GM23248 (cell line): ENCODE measurements at places on chromosomes 5 and 9. TPM values are rescaled to one million over a fixed set of nuclear protein-coding genes. Genes with fewer than 3 reads are reported as not detected.

The SPATA31A3 gene
- not detected in 2 replicates for total RNA-seq

The NUTM2F gene
- total RNA-seq = not detected in 2 replicates

The TRIM36 gene
- 0.13 TPM in 1 of 2 replicates, not detected in the other for total RNA-seq

The DOCK8 gene
- total RNA-seq = not detected in 2 replicates

The TNFSF15 gene
- total RNA-seq = under 0.01 TPM in 1 of 2 replicates, not detected in the other

The ZNF483 gene
- total RNA-seq = 0.25 and 0.32 TPM in 2 replicates

The NUDT12 gene
- total RNA-seq = 8.6 and 8.9 TPM in 2 replicates

The KIAA1958 gene
- total RNA-seq = 4.7 and 7.7 TPM in 2 replicates

The CDKN2A gene
- 18.1 and 27.3 TPM in 2 replicates for total RNA-seq

GRCh38 chr5:171166766-171167165, 142.3 kb upstream of the TLX3 start:
- DNase-seq = no peak

DNA sequence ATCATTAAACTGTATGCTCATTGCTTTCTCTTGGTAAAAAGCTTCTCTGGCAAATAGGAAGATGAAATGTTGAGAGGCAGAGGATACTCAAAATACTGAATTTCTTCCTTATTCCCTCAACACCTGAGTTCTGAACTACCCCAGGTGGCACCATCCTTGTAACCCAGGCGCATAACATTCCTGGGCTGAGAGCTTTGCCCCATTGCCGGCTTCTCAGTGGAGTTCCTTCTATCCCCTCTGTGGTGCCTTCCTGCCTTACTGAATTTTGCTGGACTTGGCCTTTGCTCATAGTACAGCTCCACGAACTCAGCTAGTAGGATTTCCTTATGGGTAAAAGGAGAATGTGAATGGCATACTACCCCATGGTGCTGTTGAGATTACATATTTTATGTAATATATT, 54.7 kb downstream of the BASP1 start:
- no peak for DNase-seq

- DNase-seq = peak; percentile 34
Measured at GRCh38 chr5:111224561-111225345, 569 bp downstream of the CAMK4 start.

- DNase-seq = no peak
Measured at GRCh38 chr9:82024908-82025307, 36.3 kb downstream of the SPATA31D1 start.

- DNase-seq = peak; percentile 77
Measured at GRCh38 chr9:130043654-130044623, 950 bp upstream of the FNBP1 start.

GRCh38 chr5:165143741-165144140, 1638.3 kb downstream of the MAT2B start:
- DNase-seq = no peak

DNA sequence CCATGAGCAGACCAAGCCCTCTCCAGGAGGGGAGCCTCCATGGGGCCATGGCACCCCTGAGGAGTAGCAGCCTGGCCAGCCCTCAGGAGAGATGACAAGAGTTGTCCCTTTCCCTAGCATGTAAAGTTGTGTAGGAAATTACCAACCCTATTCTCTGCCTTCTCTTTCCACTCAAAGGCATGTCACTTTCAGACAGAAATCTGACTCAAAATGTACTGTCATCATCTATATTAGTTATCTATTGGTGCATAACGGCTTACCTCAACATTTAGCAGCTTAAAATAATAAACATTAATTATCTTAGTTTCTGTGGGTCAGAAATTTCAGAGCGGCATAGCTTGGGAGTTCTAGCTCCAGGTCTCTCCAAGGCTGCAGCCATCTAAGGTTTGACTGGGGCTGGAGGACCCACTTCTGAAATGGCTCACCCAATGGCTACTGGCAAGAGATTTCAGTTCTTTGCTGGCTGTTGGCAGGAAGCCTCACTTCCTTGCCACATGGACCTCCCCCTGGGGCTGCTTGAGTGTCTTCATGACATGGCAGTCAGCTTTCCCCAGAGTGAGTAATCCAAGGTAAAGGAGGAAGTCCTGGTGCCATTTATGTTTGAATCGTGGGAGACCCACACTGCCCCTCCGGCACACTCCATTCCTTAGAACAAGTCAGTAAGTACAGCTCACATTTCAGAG, 632.3 kb downstream of the CCDC171 start:
- peak; percentile 10 for DNase-seq

DNA sequence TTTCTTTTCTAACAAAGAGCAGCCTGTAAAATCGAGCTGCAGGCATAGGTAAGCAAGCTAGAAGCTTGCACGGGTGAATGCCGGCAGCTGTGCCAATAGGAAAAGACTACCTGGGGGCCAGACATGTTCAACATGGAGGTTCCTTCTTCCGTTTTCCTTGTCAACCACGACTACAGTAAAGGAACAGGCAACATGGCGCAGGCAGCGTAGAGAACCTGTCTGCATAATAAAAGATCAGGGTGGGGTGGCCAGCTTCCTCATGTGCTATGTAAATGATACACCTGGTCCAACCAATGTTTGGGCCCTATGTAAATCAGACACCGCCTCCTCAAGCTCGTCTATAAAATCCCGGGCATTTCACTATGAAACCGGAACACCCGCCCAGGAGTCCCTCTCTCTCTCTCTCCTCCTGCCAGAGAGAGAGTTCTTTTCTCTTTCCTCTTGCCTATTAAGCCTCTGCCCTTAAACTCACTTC, 103.8 kb upstream of the LIFR start:
- no peak for DNase-seq
